Activated CD8-positive, alpha-beta T cell treated with anti-CD3 and anti-CD28 coated beads for 36 hours (primary cell): ENCODE measurements at places on chromosomes 7 and 10. TPM values are rescaled to one million over a fixed set of nuclear protein-coding genes. Genes with fewer than 3 reads are reported as not detected.

DNA sequence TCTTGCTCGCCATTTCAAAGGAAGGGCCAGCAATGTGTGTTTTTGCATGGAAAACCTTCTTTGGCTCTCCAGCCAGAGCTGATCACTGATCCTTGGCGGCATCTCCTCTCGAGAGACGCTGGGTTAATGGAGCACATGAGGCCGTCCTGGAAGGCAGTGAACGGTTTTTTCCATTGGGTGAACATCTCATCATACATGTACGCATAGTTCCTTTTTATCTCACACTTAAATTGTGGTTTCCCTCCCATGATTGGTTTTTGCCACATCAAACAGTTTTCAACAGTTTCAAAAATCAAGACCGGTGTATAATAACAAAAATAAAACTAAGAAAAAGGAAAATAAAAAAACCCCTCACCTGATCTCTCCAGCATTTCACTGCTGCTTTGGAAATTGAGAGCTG lies 276.4 kb downstream of the TCF7L2 start:
- DNase-seq = peak; percentile 43

GRCh38 chr10:14707481-14707880 lies 67.2 kb downstream of the FAM107B start:
- no peak for DNase-seq

DNA sequence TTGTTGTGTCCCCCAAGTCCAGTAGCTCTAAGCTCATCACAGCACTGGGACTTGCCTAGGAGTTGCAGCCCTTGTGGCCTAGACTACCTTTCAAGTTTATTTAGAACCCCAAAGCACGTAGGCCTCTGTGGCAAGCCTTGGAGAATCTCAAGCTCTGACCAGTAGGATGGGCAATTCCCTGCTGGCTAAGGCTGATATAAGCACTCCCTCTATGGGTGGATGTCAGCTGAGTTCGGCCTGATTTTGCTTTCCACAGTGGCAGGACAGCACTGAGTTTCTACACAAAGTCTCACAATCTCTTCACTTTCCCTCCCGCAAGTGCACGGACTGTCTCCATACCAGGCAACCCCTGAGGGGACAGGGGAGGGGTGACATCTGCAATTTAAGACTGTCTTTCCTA lies 886.4 kb upstream of the LRRN3 start:
- no peak for DNase-seq

DNA sequence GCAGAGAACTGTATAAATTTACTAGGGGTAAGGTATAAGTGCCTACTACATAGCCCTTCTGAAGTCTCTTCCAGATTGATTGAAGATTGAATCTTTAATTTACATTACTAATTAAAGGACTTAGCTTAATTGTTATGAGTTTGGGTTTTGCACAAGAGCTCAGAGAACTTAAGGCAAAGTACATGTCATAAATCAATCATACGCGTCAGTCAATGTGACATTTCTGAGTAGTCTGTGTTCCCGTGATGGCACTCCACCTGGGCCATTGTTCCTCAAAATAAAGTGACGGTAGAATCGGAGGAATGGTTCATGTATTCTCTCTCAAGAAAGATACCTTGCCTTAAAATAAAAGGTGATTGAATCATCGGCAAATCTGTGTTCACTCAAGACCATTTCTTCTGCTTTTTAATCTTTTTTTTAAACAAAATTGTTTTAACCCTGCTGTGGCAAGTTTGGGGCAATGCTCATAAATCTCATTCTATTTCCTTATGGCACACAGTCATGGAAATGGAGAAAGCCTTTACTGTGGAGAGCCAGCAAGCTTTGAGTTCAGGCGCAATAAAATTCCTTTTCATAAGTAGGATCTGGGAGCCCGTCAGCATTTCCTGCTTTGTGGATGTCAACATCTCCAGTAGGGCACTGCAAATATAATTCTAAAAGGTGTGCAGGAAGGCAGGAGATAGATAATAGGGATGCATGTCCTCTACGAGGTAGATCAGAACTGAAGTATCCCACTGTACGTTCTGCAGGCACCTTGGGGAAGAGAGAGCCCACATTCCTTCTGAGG lies 427.4 kb downstream of the GATA3 start:
- DNase-seq = no peak

- DNase-seq = no peak
Observed at GRCh38 chr7:134289423-134289822, 27.3 kb downstream of the SLC35B4 start.

DNA sequence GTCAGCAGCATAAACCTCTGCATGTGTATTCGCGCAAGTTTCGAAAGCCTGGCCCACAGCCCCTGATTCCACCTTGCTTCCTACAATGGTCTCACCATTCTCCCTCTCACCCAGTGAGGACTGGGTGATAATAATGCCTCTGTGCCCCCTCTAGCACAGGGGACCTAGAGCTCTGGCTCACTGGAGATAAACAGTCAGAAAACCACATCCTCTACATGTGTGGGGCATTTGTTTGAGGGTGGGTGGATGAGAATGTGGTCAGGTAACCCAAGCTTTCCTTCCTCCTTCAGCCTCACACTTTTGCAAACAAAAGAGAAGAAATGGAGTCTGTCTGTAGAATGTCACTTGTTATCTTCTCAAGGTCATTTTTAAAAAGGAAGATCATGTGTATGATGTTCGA lies 373.5 kb downstream of the KCNMA1 start:
- peak; percentile 65 for DNase-seq

LDB3 gene
- 0.09 TPM for total RNA-seq

OPALIN gene
- total RNA-seq = not detected

SHTN1 gene
- total RNA-seq = not detected

GRCh38 chr7:11313801-11314200 lies 340.1 kb downstream of the PHF14 start:
- no peak for DNase-seq
